ENCODE measurements at places on chromosomes 2 and 18.

DNA sequence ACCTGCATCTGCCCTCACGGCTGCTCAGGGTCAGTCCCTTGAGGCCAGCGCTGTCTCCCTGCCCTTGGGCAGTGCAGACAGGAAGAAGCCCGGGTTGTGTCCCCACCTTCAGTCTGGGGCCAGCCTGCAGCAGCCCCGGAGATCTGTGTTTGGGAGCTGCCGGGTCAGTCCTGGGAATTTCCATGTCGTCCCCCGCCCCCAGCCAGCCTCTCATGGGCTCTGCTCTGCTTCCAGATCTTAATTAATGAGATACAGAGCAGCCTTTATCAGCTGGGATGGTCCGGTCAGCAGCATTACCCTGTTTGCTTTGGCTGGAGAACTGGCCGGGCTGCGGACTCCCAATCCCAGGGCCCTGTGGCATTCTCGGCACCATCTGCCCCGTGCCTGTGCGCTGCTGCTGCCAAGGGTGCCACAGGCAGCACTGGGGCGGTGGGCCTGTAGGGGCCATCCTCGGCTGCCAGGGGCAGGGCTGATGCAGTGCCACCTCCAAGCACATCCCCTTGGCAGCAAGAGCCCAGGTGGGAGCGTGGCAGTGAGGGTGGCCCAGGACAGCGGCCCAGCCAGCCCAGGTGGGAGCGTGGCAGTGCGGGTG is 2.4 kb downstream of the BOK start:
- DNase-seq = no peak

GRCh38 chr2:42618116-42618515 is 49.7 kb downstream of the MTA3 start:
- DNase-seq = no peak

- DNase-seq = no peak
Measured at GRCh38 chr18:48319801-48320638, 89.2 kb downstream of the ZBTB7C start.

DNA sequence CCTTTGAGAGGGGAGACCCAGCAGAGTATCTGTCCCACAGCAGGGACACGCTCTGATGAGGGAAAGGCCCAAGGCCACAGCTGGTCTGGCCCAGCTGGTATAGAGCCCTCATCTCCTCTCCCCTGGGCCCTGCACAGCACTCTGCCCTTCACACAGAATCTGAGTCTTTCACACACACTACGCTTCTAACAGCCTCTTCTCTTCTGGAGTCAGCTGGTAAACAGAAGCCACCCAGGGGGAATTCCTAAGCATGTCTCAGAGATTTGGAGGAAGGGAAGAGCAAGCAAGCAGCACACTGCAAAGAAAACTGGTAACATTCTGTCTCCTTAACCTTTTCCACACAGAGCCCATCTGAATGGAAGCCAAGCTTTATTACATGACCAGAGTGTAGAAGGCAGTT is 121.1 kb upstream of the ACAA2 start:
- no peak for DNase-seq

DNA sequence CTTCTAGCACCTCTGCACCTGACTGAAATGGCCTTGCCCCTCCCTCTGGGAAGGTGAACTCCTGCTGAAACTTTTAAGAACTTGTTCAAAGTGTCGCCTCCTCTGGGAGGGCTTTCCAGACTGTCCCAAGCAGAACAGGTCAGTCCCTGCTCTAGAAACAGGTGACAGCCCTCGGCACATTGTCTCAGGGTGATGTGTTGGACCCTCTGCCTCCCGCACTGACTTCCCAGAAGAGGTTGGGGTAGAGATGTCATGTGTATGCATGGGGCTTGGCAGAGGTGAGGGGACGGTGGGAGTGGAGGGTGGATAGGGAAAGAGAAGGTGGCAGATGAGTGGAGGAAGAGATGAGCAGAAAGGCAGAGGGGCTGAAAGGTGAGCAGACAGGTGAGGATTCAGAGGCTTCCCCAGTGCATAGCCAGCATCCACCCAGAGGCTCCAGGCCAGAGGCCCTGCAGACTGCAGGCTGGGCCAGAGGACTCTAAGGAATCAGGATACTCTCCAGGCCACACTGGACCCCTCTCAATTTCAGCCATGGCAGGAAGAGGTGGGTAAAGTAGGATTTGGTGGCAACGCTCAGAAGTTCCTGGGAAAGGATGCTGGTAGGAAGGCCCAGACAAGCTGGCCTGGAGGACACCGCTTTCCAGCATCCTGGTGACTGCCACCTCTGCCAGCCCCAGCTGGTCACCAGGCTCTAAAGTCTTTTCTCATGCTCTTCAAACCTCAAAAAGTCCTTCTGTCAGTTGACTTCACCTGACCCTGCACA is 24.8 kb upstream of the TNS1 start:
- no peak for DNase-seq

DNA sequence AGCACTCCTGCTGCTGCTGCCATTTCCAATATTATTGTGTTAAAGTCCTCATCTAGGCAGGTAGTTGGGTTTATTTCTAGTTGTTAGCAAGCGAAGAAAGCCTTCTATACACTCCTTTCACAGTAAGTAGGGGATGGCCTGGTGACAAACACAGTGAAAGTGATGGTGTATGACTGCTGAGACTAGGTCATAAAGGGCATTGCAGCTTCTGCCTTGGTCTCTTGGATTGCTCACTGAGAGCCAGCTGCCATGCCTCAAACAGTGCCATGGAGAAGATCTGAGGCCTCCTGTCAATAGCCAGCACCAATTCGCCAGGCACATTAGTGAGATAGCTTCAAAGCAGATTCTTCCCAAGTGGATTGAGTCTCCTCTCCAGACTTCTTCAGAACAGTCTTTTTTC is 27.6 kb upstream of the MSTN start:
- no peak for DNase-seq

DNA sequence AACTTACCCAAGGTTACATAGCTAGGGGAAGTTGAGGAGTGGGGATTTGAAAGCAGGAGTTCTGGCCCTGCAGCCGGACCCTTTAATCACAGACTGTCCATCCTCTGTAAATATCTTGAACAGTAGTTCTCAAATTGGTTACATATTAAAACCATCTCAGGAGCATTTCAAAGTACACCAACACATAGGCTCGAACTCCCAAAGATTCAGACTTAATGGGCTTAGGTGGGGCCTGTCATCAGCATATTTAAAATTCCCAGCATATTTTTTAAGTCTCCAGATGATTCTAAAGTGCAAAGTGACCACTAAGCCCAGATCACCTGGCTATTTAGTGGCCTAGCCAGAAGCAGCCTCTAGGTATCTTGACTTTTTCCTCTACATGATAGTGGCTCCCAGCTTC is 192.2 kb downstream of the ZNF385B start:
- no peak for DNase-seq

- no peak for DNase-seq
Measured at GRCh38 chr2:172698041-172698863, 37.4 kb upstream of the RAPGEF4 start.

Data from GM12864 (cell line).